Transverse colon (tissue), 4 donors: ENCODE measurements at places on chromosomes 3 and 15.

DNA sequence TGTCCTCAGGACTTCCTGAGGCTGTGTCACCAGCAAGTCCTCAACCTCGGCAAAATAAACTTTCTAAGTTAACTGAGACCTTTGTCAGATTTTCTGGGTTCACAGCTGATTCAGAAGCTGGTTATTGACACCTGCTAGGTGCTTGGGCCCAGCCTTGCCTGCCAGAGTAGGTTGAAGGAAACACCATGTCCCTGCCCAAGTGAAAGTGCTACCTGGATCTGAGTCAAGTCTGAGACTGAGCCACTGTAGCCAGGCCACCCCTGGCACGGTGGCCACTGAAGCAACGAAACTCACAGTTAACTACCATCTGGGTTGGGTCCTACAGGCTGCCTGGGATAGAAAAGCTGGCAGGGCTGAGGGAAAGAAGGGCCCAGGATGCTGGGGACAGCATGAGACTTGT, 8.2 kb downstream of the HYAL2 start:
- DNase-seq, result no peak

- no peak for DNase-seq
Measured at GRCh38 chr3:73669260-73669659, 44.5 kb upstream of the PDZRN3 start.

GRCh38 chr15:52483707-52484106, 45.0 kb downstream of the MYO5A start:
- no peak for DNase-seq

GRCh38 chr3:34132069-34132692, 333.8 kb downstream of the PDCD6IP start:
- no peak for DNase-seq

GRCh38 chr3:8589880-8590556, 54.6 kb downstream of the SSUH2 start:
- DNase-seq, result no peak

DNA sequence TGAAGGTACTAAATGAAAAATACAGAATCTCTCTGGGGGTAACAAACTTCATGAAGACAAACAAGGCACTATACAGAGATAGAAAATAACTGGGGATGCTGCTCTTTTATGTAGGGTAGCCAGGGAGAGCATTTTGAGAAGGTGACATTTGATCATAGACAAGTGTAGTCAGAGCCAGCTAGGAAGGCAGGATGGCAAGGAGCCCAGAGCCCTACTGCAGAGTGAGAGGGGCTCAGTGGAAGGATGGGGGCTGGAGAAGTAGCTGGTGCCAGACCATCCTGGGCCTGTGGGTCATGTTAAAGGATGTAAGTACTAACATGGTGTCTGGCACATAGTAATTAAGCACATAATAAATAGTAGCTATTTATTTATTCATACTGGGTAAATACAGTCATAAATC, 133.6 kb downstream of the MEIS2 start:
- DNase-seq, result no peak

- no peak for DNase-seq
Measured at GRCh38 chr3:194472290-194472920, 14.4 kb downstream of the ATP13A3 start.

- no peak for DNase-seq
Measured at GRCh38 chr3:88267847-88268246, 118.1 kb downstream of the C3orf38 start.

DNA sequence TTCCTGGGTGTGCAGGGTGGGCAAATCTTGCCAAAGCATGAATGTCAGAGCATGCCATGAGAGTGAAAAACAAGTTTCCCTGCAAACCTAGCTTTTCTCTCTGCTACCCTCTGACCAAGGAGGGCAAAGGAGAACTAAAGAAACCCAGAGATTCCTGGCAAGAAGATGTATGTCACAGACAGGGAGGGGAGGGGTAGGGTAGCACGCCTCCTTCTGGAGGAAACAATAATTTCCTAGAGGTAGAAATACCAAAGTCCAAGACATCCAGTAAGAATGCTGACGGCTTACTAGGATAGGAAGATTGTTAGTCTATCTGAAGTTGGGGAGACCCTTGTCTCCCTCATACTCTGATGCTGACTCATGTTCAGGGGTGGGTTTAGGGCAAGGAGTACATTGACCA, 203.9 kb downstream of the NR1D2 start:
- DNase-seq, result no peak

DNA sequence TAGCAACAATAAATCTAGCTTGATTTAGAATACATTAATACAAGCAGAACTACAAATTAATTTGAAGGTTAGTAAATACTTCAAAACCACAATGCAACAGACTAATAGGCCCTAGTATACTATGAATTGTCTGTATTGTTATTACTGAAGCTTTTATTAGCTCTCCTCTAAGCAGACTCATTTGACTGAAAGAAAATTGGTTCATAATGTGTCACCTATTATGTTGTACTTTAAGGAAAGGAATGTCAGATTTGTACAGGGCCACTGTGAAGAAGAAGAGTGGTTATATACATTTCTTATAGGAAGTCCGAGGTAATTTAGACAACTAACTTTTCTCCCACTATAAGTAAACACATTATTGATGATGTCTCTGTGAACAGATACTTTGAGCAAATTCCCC, 954.5 kb downstream of the ZPLD1 start:
- no peak for DNase-seq

- DNase-seq, result no peak
Measured at GRCh38 chr15:43143203-43143941, 10.0 kb downstream of the TMEM62 start.

DNA sequence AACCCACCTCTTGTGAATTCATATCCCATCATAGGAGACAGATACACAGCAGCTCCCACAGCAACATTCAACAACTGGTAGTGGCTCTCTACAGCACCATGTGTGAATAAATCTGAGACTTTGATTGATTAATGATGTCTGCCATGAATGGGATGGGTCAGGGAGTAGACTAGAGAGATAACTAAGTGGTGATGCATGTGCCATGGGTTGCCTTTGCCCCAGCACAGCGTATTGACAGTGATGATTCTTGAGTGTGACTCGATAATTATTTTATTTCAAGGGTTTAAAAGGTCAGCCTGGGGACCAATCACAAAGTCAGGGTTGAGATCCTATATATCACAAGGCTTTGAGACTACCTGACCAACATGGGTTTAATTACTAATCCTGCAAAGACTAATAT, 295.9 kb downstream of the PTPRG start:
- DNase-seq, result no peak

GRCh38 chr15:84082739-84083138, 152.8 kb upstream of the GOLGA6L4 start:
- no peak for DNase-seq

DNA sequence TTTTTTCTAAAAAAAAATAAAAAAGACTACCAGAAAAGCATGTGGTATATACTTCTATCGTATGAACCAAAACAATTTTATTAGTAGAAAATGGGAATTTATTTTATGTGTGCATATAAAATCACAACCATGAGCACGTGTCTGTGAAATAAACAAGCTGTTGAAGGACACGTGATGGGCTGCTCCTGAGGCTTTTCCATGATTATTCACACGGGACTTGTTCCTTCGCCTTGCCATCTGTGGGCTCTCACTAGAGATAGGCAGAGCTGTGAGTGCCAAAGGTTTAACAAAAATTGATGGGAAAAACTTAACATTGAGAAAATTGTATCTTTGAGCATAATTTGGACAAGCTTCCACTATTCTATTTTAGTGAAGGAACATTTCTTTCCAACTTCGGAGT, 12.4 kb upstream of the ETV5 start:
- DNase-seq, result no peak

DNA sequence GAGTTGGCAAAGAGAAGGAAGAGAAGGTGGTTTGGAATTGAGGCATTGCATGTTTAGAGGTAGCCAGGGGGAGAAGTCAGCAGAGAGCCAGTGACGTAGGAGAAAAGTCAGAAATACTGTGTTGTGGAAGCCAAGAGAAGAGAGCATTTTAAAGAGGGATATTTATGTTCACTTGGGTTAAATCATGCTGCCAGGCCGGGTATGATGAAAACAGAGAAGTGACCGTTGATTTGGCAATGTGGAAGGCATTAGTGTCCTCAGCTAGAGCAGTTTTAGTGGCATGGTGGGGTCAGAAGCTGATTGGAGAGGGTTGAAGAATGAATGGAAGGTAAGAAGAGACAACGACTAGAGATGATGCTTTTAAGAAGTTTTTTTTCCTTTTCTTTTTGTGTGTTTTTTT, 24.5 kb downstream of the RASA2 start:
- no peak for DNase-seq

GRCh38 chr3:177257006-177257405, 59.7 kb upstream of the TBL1XR1 start:
- DNase-seq, result no peak

DNA sequence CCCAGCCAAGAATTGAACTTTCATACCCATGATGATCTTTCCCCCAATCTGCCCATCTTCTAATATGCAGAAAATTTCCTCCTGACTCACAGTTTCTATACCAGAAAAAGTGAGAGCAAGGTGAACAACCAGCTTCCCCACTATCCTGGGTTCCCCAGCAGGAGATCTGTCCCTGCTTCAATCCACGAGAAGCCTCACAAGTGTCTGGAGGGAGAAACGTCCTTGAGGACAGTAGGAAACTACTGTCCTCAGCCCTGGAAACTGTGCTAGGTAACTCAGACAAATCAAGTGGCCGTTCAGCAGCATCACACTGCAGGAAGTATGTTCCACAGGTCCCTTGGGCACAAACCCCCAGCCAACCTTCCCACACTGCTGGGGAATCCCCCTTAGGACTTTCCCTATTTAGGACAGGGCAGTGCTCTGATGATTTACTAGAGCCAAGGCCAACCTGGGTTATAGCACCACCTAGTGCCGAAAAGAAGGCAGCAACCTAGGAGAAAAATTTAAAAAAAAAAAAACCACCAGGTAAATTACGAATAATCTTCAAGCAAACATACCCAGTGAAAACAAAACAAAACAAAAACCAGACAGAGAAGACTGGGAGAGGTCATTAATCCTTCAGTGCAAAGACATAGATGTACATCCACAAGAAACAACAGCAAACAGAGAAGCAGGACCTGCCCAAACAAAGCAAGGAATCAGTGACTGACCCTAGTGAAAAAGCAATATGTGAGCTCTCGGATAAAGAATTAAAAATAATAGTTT, 36.0 kb downstream of the MORC1 start:
- DNase-seq, result peak; percentile 14

DNA sequence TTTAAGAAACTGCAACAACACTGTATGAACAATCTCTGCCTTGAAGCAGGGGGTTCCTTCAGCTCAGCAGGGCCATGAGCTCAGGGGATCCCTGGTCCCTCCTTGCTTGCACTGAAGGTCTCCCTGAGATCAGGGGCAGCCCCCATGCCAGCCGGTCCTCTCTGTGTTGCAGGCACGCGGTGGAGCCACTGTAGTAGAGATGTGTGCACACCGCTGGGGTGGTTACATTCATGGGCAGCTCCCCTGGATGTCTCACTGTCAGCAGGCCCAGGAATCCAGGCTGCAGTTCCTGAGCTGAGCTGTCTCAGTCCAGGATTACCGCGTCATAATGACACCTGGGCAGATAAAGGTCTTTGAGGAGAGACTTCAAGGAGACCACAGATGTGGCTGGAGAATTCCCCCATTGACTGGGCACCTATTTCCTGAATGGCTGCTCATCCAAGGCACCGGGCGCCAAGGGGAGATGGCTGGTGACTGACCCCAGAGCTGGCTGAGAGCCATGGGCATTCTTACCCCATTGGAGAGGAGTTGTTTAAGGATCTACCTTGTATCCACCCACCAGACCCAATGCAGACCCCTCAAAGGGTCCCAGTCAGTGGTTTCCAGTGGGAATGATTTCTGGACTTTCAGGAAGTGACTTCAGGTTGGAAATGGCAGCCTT, 10.4 kb upstream of the KLF13 start:
- no peak for DNase-seq
